GM23338 (cell line): ENCODE measurements at places on chromosomes 16 and 17. TPM values are rescaled to one million over a fixed set of nuclear protein-coding genes. Genes with fewer than 3 reads are reported as not detected.

Gene SMPD3
- 0.57 and 0.68 TPM in 2 replicates for polyA plus RNA-seq

Gene SBK1
- polyA plus RNA-seq: 23.9 and 25.5 TPM in 2 replicates

Gene PTX4
- polyA plus RNA-seq: not detected in 2 replicates

DNA sequence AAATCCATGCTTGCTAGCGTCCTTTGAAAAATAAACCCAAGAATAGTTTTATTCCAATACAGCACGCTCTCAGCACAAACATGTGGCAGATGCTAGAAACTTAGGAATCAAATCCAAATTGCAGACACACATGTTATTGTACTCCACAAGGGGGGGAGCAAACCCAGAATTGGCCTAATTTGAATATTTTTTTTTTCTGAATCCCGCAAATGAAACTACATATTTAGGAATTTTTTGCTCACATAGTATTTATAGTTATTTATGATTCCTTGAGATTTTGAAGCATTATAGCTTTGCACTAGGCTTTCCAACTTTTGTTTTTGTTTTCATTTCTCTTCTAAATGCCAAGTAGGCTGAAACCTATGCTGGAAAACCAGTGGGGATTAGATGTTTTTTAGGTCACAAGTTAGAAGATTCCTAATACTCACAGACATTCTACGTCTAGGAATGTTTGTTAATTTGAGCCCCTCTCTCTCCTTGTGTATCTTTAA is 59.3 kb upstream of the CDH11 start:
- no peak for DNase-seq

- DNase-seq: peak; percentile 44
These were observed 211.5 kb downstream of the CDH11 start for GRCh38 chr16:64910356-64910755.

GRCh38 chr16:48384520-48385252 is 527 bp downstream of the SIAH1 start:
- peak; percentile 66 for DNase-seq

DNA sequence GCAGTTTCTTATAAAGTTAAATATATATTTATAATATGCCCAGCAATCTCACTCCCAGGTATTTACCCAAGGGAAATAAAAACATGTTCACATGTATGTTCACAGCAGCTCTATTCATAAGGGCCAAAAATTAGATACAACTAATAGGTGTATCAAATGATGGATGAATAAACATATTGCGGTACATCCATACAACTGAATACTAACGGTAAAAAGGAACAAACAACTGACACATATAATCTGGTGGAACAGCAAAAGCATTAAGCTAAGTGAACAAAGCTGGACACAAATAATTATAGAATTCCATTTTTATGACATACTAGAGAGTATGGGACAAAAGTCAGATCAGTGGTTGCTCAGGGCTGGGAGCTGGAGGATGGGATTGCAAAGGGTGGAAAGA is 74.7 kb downstream of the CACNG1 start:
- DNase-seq: no peak

DNA sequence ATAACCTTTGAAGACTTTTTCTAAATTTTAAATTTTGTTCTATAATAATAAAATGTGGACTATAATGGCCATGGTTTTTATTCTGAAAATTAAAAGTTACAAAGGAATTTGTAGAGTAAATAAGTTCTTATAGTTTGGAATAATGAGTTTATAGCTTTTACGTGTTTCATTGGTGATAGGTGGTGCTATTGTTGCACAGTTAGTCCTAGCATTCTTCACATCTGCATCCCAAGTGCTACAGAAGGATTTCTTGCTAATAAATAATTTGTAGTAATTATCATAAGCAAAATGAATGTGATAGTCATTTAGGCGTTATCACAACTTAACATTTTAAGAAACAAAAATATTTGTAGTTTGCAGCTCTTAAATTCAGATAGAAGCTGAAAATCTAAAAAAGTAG is 67.9 kb downstream of the BCAS3 start:
- DNase-seq: no peak

Gene PIPOX
- 22.2 and 22.6 TPM in 2 replicates for polyA plus RNA-seq

- DNase-seq: no peak
These were observed 3.2 kb downstream of the KIFC3 start for GRCh38 chr16:57798953-57799599.

Gene FBXL16
- polyA plus RNA-seq: 7.9 and 8.9 TPM in 2 replicates

GRCh38 chr17:48597778-48598631 is 4.4 kb upstream of the HOXB5 start:
- peak; percentile 65 for DNase-seq

GRCh38 chr17:76107509-76107908 is 3.9 kb upstream of the EXOC7 start:
- DNase-seq: no peak

DNA sequence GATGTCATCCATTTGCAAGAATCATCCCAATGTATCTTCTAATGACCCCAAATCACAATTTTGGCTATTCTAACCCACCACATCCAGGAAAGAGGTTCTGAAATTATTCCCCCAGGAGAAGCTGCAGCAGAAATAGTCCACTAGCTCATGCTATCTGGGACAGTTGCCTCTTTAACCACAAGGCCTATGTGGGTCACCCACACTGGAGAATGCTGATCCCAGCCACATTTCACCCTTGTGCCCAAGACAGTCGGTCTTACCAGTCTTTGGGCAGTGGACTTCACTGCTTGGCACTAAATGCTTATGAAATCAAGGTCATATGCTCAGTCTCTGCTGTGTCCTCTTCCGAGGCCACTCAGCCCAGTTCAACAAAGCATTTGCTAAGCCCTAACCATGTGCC is 27.0 kb downstream of the ABCC12 start:
- no peak for DNase-seq

GRCh38 chr17:72952641-72953315 is 139.7 kb downstream of the SLC39A11 start:
- no peak for DNase-seq

DNA sequence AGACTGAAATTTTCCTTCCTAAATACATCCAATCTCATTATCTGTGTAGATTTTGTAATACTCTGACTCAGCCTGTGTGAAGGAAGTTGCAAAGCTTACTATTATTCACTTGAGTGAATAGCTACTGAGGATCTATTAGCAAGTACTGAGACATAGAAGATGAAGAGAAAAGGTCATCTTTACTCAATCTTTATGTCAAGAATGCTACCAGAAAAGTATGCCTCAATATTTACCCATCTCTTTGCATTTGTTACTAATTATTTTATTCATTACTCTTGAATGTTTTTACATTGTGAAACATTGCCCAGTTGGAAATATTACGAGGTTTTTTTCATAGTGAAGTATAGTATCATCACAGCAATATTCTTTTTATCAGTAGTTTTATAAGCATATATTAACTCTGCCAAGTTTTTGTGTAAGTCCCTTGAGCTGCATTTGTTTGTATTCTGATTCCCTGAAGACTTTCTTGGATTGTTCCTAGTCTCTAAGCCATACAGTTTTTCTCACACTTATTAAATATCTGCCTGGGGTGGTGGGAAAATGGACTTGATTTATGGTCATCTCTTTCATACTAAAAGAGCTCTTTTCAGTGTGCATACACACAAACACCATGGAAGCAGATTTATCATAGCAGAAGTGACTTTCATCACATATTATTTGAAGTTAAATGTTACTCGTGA is 110.4 kb downstream of the MRTFB start:
- DNase-seq: no peak

- DNase-seq: no peak
These were observed 12.6 kb upstream of the ARHGAP17 start for GRCh38 chr16:25027781-25028180.

GRCh38 chr16:27123795-27124409 is 57.2 kb downstream of the C16orf82 start:
- no peak for DNase-seq

DNA sequence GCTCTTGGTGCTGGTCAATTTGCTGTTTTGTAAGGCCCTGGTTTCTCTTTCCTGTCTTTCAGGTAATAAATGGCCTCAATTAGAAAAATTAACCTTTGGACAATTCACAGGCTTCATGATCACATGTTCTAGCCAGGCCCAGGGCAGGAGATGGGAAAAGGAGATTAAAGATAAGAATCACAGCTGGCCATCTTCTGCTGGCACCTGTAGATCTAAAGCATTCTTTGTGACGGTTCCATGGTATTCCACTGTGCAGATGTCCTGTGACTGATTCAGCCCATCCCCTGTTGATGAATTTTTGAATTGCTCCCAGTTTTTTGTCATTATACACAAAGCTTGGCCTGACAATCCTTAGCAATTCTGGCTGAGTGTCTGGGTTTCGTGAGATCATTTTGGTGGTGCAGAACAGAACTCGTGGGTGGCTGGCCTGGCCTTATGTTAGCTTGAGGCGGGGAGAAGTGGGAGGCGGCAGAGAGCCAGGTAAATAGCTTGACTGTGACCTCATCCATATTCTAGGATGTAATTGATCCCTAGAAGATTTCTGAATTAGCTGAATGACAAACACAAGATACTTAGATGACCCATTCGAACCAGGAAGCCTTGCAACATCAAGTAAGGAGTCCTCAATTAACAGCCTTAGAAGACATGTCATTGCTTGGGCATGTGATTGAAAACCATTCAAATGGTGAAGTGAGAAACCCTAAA is 14.1 kb downstream of the TMC5 start:
- no peak for DNase-seq

- no peak for DNase-seq
These were observed 19.9 kb upstream of the SEC14L1 start for GRCh38 chr17:77120868-77121267.

GRCh38 chr17:48760411-48760810 is 31.9 kb upstream of the HOXB13 start:
- no peak for DNase-seq

DNA sequence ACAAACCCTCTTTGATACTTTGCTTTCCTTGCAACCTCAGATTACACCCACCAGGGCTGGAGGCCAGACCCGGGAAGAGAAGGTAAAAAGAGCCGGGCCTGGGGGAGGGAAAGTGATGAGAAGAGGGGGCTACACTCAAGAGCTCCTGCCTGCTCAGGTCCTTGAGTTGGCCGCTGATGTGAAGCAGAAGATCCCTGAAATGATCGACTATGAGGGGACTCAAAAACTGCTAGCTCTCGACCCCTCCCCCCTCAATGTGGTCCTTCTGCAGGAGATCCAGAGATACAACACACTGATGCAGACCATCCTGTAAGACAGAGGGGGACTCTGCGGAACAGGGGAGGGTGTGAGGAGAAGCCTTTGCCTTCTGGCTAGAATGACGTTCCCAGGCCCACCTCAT is 2.8 kb upstream of the KDM6B start:
- no peak for DNase-seq

DNA sequence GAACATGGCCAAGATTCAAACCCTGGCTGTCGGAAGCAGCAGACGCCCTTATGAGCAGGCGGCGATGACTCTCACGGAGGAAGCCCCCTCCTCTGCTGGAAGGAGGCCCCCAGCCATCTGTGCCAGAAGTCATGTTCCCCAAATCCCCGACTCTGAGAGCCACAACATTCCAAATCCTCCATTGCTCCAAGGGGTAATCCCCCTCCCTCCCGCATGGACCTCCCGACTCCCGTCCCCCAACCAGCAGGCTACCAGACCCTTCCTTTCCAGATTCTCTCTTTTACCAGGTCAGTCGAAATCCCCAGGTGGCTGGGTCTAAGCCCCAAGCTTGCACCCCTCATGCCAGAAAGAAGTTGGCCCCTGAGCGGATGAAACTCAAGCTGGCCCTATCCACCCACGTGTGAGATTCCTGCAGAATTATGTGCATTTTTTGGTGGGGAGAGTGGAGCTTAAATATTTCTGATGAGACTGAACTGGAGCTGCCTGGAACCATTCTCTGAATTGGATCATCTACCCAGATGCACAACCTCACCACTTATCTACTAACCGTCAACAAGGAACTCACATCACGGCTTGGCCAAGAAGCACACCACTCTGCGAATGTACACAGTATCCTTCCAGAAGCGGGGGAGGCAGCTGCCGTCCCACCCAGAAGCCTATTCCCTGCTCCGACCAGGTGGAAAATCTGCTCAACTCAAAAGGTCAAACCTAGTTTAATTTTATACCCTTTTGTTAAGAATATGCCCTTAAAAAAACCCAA is 283.5 kb downstream of the C16orf95 start:
- no peak for DNase-seq

DNA sequence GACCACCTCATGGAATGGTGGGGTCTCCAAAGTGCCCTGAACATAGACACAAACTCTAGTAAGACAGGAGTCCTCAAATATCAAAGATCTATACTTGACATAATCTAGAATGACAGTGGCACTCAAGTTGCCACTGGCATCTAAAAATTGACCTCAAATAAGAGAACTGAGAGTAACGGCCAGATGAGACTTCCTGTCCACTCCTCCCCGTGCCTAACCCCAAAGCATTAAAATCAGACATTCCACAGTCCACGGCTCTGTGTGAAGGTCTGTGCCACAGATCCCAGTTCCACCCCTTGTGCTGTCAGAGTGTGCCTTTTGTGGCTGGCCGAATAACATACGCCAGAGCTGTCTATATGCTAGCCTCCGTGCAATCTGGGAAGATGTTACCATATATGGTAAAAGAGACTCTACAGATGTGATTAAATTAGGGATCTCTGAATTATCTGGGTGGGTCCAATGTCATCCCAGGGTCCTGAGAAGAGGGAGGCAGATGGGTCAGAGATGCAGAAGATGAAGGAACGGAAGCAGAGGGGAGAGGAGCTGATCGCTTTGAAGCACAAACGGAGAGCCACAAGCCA is 21.0 kb upstream of the EVPL start:
- DNase-seq: no peak

GRCh38 chr16:88398170-88398873 is 15.6 kb downstream of the ZNF469 start:
- no peak for DNase-seq

GRCh38 chr17:79678091-79678735 is 52.5 kb upstream of the ENPP7 start:
- no peak for DNase-seq

- DNase-seq: peak; percentile 62
These were observed 75.5 kb upstream of the CLEC3A start for GRCh38 chr16:77946823-77947222.

Gene OTOA
- 0.16 TPM in 1 of 2 replicates, not detected in the other for polyA plus RNA-seq

GRCh38 chr16:75495076-75495674 is at the start of gene CHST6:
Gene CHST6 (minus strand): TSS chr16:75495441. CDS start chr16:75479828, 15,613 bp downstream.
- DNase-seq: peak; percentile 91

DNA sequence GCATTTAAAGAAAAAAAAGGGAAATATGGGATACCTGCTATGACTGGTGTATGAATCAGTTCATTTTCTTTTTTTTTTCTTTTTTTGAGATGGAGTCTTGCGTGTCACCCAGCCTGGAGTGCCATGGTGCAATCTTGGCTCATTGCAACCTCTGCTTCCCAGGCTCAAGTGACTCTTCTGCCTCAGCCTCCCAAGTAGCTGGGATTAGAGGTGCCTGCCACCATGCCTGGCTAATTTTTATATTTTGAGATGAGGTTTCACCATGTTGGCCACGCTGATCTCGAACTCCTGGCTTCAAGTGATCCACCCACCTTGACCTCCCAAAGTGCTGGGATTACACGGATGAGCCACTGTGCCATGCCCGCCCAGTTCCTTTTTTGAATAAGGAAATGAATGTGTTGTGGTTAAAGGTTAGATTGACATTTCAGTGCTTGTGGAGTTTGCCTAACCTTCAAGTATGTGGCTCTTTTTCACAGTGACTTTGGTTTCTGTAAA is 7.7 kb downstream of the HAPSTR1 start:
- DNase-seq: no peak

DNA sequence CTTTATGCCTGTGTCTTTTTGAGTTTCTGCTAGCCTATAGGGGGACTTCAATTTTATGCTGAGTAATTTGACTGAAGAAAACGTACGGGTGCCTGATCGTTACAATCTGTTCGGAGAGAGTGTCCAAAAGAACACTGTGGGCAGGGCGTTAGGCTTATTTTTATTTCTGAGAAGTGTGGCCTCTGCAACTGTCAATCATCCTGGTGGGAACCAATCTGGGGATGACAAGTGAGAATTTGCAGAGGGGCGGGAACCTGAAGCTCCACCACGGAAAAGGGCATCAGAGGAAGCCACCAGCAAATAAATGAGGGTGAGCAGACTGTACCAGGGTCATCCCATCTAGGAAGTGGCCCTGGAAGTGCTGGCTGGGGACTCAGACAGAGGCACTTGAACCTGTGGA is 12.0 kb upstream of the CDYL2 start:
- peak; percentile 10 for DNase-seq
